Left colon (tissue), 2 donors: ENCODE measurements at places on chromosomes 2 and 18. TPM values are rescaled to one million over a fixed set of nuclear protein-coding genes. Genes with fewer than 3 reads are reported as not detected.

The PKDCC gene
- total RNA-seq, result 74.0 TPM

The TPO gene
- total RNA-seq, result 4.3 TPM

GRCh38 chr18:7579176-7579917 is 12.2 kb downstream of the PTPRM start:
- DNase-seq, result no peak

DNA sequence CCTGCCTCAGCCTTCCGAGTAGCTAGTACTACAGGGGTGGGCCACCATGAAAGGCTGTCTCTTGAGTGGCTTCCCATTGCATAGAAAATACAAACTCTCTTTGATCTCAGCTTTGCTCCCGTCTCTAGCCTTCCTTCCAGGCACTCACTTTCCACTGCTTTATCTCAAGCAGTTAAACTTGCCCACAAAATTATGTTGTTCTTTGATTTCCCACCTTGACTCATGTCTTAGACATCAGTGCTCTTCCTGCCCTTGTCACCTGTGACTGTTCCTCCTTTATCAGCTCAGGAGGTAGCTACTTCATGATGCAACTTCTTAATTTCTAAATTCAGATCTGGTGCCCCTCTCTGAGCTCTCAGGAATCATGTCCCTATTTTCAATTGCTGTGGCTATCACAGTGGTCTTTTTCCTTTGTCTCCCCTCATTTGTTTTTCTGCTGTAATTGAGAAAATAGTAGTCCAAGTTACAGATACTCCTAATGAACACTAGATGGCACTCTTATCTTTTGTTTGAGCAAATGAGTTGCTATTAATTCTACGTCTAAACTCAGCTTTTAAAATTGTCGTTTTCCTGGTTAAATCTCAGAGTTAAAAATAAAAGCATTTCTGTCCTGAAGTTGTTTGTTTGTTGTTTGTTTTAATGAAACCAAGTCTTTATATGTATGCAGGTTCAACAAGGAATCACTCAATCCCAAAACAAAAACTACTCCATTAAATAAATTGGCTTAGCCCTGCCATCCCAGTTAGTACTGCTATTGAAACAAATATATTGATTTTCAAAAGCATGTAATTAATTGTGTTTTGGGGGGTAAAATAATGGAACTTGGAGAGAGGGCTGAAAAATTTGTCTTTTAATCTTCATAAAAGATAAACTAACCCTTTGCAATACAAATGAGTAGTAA is 46.9 kb upstream of the GREB1L start:
- DNase-seq, result no peak

- no peak for DNase-seq
Measured at GRCh38 chr2:24121469-24121868, 1.7 kb downstream of the PFN4 start.

The ADRA2B gene
- total RNA-seq, result 0.12 TPM

DNA sequence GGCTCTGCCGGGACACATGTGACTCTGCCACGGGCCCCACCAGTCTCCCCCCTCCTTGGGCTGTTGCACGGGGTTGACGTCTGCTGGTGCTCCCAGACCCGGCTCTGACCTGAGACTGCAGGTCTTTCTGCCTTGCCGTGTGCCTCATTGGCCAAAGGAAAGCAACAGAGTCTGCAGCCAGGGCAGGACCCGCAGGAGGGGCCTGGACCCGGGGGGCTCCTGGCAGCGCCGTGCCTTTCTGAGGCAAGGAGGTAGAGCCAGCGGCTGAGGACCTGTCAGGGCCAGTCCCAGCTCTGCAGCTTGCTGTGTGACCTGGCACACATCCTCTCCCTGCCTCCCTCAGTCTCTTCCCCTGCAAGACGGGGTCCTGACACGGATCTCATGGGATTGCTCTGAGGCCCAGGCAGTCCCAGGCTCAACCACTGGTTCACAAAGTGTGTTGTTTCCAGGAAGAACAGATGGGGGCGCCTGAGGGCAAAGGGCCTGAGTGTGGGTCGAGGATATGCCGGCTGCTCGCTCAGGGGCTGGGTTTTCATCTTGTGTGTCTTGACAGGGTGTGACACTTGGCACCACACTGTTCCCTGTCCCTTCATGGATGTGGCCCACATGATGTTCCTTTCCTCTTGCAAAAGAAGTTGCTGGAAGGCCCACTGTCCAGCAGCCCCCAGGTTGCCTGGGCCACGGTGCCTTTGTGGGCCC is 9.0 kb downstream of the CAPN10 start:
- DNase-seq, result peak; percentile 41

DNA sequence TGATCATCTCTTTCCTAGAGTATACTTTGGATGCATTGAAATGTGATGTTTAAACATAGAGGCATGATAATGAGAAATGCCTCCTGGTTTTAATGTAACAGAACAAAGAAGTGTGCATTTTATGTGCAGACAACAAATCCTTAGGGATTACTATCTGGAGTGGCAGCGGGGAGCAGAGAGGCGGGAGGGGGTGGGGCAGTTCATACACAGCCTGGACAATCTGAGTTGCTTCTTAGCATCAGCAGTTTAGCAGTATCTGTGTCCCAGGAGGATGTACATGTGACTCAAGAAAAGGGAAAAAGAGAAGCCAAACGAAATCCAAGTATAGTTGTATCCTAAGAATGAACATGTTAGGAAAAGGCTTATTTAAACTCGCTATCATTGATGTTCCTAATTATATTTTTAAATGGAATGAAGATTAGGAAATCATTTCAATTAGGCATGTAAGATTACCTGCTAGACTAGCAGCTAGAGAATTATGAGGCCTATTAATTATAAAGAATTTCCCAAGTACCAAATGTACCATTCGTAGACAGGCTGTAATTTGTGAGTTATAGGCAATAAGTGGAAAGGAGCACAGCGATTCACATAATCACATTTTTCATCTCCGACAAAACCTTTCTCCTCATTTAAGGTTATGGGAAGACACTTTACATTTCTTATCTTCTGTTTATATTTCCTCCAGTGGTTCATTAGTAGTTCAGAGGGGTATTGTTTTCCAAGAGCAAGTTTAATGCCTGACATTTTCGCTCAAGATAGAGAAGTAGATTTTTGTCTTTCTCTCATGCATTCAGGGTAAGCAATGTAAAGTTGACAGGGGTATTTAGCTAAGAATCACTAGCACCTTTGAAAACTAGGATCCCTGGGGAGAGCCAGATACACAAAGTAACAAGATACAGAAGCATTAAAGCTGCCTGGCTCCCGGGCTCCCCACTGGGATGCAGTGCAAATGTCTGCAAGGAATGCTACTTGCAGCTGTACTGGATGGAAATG is 141.3 kb upstream of the NOSTRIN start:
- no peak for DNase-seq

DNA sequence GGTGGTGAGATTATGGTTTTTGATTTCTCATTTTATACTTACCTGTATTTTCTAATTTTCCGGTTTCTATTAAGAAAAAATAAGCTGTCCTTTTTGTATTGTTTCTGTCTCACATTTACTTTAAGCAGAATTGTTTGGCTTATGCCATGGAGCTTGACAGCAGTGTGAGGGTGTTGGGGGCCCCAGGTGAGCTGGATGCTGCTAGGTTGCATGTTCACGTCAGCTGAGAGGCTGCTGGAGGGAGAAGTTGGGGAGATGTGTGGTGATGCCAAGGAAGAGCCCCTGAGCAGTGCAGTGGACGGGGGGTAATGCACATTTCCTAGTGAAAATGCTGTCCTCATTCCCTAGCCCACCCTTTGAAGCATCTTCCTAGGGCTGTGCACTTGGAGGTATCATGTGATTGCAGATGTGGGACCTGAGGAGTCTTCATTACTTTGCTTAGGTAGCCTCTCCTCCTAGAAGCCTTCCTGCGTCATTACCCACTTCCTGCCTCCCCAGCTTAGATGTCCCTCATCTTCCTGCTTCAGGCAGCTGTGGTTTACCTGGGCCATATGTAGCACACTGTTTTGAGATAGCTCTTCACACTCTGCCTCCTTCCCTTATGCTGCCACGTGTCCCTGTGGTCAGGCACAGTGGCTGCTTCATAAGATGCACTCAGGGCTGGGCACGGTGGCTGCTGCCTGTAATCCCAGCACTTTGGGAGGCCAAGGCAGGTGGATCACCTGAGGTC is 16.2 kb downstream of the ATG16L1 start:
- DNase-seq, result no peak

DNA sequence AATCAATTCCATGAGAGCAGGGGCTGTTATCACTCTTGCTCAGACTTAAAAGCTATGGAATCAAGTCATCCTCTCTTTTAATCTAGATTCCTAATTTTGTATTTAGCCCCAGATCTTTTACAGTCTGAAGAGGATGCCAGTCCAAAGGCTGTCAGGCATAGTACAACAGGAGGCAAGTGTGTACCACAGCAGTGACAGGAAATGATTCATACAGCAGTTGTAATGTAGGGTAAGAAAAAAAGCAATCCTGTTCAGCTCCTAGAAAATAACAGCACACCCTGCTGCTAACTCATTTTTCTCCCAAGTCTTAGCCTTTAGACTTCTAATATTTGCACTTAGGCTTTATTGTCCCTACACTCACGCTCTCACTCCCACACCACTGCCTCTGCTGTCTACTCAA is 127.8 kb upstream of the SYT4 start:
- DNase-seq, result no peak

DNA sequence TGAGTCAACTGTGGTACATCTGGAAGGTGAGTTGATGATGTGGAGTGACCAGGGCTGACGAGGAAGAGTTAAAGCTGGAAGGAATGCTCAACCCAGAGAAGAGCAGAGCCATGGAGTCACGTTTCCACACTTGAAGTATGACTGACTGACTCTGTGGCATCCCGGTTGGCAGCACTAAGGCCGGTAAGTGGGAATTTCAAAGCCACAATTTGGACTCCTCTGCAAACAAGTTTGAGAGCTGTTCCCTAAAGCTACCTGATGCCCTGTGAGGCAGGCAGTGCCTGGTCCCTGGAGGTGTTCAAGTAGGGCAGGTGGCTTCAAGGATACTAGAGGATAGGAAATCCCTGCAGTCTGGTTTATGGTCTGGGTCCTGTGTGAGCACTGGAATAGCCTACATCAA is 69.3 kb upstream of the ITGB6 start:
- DNase-seq, result no peak

DNA sequence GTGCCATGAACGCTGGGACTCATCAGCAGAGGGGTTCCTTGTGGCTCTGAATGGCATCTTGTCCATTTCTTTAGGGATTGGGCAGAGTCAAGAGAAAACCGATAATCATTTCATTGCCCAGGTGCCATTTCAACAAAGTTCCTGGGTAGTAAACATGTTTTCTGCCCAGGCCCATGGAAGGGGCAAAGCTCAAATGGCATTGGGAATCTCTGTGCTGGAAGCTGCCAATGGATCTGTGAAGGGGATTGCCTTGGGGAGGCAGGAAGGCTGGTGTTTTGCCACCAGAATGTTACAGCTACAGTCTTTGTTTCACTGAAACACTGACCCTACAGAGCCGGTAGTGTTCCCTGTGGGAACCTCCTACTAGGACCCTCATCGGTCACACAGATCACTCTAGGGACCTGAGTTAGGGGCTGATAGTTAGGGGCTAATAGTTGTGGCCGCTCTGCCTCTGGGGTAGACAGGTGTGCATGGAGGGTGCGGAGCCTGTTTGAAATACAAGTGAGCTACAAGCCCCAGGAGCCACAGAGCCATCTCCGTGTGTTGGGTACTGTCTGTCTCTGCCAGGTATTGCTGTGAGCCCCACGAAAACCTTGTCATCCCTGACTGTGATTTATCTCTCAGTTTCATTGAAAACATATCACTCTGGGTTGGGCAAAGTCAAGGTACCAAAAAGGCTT is 224.4 kb upstream of the COPS8 start:
- no peak for DNase-seq

DNA sequence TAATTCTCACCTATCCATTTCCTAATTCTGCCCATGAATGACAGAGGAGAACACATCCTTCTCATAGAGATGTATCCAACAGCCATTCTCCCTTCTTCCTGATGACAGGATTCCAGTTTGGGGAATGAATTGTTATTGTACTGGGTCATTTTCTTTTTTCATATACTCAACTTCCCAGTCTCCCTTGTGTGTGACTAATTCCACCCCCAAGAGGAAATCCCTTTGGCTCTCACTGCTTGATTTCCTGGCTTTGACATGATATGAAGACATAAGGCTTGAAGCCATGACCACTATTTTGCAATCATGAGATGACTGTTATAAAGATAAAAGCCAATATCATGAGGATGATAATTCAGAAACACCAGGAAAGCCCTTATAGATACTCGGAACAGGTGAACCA is 384.7 kb upstream of the ACVR2A start:
- no peak for DNase-seq
